ENCODE measurements at places on chromosomes 13 and 19. TPM values are rescaled to one million over a fixed set of nuclear protein-coding genes. Genes with fewer than 3 reads are reported as not detected.

- H3K27ac ChIP-seq = no peak overlapping the region
- no peaks in the 10 kb centered on the region for H3K4me1 ChIP-seq
Observed at GRCh38 chr13:46831588-46832194, 34.7 kb upstream of the ESD start.

DNA sequence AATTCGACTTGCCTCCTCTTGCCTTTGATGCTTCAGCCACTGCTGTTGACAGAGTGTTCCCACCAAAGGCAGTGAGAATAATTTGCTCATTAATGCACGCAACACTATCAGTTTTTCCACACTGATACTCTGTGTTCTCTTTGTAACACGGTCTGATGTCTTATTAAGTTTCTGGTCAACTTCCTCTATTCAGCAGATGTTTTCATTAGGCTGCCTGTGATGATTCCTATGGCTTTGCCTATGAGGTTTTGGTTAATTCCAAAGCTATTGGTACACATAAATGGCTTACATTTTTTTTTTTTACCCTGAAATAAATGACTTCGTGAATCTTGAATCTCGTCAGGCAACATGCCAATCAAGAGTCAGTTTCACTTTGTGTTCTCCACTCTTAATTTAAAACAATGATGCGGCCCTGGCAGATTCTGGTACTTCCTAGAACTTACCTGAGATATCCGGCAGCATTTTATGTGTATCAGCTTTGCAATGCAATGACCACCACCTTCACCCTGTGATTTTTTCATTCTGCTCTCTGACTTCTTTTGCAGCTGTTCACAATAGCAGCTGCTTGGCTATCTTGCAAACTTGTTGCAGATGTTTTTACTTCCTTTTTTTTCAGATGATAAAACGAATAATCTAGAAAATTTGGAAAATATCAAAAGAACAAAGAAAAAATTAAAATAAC lies 27.5 kb upstream of the KL start:
- no peaks in the 10 kb centered on the region for H3K36me3 ChIP-seq
- DNase-seq = peak; percentile 51
- H3K4me1 ChIP-seq = peaks cover 13% of the 10 kb centered on the region
- H3K27me3 ChIP-seq = no peaks in the 10 kb centered on the region

DNA sequence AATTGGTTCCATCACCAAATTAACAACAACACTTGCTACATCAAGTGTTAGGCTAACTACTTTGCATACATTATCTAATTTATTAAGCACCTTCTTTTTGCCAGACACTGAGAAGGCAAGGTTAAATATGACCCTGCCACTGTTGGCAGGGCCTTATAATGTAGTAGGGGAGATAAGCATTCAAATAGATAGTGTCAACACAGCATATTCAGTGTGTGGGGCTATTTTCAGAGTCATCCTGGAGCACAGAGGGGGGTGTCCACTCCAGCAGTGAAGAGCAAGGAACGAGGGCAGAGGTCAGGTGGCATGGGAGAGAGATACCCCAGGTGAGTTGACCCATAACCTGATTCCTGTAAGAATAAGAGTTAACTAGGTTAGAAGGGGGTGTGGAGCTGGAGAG lies 121.6 kb downstream of the COG6 start:
- no peak for DNase-seq
- peaks cover 25% of the 10 kb centered on the region for H3K4me1 ChIP-seq
- H3K36me3 ChIP-seq = no peaks in the 10 kb centered on the region
- H3K27ac ChIP-seq = peak overlapping the region; percentile 32

DNA sequence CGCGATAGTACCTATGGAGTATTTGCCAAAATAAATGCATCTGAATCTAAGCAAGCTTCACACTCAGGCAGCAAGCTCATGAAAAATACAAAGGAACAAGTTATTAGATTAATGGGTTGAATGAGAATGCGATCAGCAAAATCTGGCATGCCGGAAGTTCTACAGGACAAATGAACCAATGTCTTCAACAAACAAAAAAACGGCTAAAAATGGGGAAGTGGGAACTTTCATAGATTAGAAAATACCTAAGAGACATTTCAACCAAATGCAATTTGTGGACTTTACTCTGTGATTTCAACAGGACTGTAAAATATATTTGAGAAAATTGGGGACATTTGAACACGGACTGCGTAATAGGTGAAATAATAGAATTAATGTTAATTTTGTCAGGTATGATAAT lies 22.4 kb upstream of the RNASEH2B start:
- no peak overlapping the region for H3K27ac ChIP-seq
- H3K4me3 ChIP-seq = no peak overlapping the region
- no peaks in the 10 kb centered on the region for H3K36me3 ChIP-seq
- H3K27me3 ChIP-seq = no peaks in the 10 kb centered on the region
- DNase-seq = no peak

The LIG1 gene
- total RNA-seq = 57.0 TPM

The RUBCNL gene
- total RNA-seq = 1.8 TPM

The CD209 gene
- not detected for total RNA-seq

The NLRP4 gene
- total RNA-seq = not detected

The LYPD5 gene
- 0.35 TPM for total RNA-seq

The EXOC3L2 gene
- 0.13 TPM for total RNA-seq

The ZNF541 gene
- total RNA-seq = not detected

All from SJCRH30 (cell line).